RPMI7951 (cell line): ENCODE measurements at places on chromosomes 2 and 18.

- peak; percentile 30 for DNase-seq
Observed at GRCh38 chr2:65076345-65076710, 20.1 kb downstream of the CEP68 start.

DNA sequence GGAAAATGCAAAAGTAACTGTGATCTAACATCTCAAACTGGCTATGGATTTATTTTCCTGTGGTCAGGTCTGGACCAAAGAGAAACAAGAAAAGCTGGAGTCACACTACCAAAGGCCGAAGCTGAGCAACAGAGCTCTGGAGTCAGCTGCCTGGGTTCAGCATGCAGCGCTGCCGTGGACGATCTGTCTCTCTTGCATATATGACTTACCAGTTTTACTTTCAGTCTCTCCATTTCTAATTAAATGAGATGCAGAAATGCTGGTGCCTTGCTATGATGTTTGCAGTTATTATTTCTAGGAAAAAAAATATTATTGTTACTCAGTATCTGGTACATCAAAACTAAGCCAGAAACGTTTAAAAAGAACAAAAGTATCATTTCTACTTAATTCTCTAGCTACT lies 813.2 kb downstream of the RNF144A start:
- DNase-seq: no peak

GRCh38 chr2:46393347-46393820 lies 86.0 kb upstream of the TMEM247 start:
- DNase-seq: no peak

- peak; percentile 68 for DNase-seq
Observed at GRCh38 chr18:77059294-77059916, 73.2 kb downstream of the MBP start.

GRCh38 chr2:15511686-15512085 lies 49.4 kb downstream of the NBAS start:
- DNase-seq: no peak

GRCh38 chr2:96065381-96065930 lies 30.7 kb upstream of the GPAT2 start:
- DNase-seq: no peak

GRCh38 chr2:230124235-230124634 lies 55.5 kb upstream of the SLC16A14 start:
- peak; percentile 21 for DNase-seq

DNA sequence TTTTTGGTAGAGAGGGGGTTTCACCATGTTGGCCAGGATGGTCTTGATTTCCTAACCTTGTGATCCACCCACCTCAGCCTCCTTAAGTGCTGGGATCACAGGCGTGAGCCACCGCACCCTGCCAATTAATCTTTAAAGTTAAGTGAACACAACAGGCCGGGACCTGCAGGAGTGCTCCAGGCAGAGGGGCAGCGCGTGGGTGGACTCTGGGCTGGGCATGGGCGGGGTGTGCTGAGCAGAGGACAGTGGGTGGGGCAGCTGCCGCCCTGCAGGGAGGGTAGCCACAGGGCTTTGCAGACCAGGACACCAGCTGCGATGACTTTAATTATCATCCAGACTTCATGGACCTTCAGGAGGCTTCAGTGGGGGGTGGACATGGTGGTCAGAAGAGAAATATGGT lies 8.8 kb upstream of the GPR148 start:
- DNase-seq: no peak
